ENCODE measurements at places on chromosomes 3 and 15.

GRCh38 chr15:36707884-36708435 lies 128.5 kb downstream of the CDIN1 start:
- DNase-seq: no peak

GRCh38 chr15:99445272-99445850 lies 120.4 kb upstream of the MEF2A start:
- no peak for DNase-seq

DNA sequence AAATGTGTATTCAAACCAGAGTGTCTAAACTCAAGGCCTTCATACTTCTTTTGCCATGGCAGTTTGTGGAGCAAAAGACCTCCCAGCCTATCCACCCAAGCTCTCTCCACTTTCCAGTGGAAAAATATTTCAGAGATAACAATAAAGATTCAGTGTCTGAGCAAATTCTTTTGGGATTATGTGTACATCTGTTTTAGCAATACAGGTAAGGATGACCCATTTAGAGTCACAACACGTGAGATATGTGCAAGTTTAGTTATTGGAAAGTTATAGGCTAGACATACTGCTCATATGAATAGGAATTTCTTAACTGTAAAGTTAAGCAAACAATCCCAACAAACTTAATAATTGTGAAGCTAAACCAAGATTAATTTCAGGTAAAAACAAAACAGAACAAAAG lies 174.5 kb upstream of the LRIG1 start:
- no peak for DNase-seq

GRCh38 chr3:148379763-148380382 lies 317.8 kb upstream of the AGTR1 start:
- no peak for DNase-seq

DNA sequence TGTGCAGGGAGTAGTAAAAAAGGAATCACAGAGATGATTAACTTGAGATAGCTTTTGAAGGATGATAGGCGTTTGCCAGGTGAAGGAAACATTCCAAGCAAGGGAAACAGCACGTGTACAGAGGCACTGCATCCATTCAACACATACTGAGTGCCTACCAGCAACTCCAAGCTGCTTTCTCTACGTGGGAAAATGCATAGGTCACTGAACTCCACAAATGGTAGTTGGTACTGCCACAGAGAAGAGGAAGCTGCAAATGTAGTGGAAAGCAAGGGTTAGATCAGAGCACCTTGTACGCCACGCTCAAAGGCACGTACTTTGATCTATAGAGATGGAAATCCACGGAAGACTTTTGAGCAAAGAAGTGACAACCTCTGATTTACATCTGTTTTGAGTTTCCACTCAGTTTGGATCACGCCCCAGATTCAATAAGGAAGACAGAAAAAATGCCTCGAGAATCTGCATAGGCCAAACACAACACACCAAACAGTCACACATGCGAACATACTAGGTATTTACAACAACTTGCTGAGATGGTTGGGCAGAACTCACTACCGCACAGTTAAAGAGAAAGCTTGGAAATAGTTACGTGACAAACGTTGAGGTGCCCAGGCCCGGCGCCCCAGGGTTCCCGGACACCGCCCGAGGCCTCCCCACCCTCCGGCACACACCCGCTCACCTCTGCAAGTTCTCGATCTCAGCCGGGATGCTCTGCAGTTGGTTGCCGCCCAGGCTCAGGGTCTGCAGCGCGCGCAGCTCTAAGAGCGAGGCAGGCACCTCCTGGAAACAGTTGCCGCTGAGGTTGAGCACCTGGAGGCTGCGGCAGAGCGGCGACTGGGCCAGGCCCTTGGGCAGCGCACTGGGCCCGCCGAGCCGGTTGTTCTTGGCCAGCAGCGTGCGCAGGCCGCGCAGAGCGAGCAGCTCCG lies 826 bp downstream of the LRRC58 start:
- peak; percentile 61 for DNase-seq

DNA sequence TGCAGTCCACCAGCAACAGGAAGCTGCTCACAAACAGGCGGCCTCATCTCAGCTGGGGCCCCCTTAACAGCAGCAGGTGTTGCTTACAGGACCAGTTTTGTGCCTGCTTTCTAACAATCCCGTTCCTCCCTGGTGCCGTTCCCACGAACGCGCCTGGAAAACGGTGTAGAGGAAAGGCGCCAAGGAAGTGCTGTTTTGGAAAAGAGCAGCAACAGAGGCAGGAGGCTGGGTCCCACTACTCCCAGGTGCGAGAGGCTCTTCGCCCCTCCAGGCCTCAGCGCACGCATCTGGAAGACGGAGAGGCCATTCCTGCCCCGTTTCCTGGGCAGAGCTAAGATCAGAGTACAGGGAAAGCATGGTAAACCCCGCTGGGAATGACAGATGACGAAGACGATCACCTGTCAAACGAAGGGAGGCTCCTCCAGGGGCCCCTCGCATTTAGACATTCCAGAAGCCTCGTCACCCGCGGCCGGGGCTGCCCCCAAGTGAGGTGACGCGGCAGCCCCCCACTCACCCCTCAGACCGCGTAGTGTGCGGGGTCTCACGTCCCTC lies 603 bp downstream of the SCAPER start:
- DNase-seq: no peak

DNA sequence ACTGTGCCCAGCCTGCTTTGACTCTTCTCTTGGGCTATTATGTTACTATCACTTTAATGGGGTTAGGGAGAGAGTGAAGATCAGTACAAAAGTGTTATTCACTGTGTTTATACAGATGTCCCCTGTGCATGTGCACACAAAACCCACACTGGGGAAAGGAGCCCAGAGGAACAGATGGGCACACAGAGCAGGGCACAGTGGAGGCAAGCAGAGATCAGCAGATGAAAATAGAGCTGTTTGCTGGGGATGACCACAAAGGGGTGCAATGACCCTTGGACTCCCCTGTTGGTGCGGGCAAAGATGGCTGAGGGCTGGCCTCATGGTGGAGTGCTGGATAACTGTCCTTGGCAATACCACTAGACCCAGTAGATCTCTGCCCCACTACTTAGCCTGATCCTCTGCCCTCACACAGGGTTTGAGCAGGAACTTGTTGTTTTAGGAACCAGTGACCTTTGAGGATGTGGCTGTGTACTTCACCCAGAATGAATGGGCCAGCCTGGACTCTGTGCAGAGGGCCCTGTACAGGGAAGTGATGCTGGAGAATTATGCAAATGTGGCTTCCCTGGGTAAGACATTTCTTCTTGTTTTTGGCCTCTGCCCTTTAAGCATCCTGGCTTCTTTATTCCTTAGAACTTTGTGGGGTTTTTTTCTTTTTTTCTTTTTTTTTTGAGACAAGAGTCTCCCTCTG lies 5.3 kb downstream of the ZNF620 start:
- DNase-seq: no peak

DNA sequence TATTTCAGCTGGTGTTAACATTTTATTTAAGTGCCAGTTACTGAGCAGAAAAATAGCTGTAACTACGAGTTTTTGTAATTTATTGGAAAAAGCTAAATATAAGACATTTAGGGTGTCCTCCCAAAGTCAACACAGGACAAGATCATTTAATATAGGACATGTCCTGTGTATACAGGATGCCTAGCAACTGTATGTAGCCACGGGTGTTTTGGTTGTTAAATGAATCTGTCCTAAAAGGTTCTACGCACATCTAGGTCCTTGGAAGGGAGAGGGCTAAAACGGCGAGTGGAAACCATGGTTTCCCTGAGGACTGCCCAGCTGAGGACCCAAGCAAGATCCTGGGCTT lies 565 bp upstream of the ZNF621 start:
- no peak for DNase-seq

DNA sequence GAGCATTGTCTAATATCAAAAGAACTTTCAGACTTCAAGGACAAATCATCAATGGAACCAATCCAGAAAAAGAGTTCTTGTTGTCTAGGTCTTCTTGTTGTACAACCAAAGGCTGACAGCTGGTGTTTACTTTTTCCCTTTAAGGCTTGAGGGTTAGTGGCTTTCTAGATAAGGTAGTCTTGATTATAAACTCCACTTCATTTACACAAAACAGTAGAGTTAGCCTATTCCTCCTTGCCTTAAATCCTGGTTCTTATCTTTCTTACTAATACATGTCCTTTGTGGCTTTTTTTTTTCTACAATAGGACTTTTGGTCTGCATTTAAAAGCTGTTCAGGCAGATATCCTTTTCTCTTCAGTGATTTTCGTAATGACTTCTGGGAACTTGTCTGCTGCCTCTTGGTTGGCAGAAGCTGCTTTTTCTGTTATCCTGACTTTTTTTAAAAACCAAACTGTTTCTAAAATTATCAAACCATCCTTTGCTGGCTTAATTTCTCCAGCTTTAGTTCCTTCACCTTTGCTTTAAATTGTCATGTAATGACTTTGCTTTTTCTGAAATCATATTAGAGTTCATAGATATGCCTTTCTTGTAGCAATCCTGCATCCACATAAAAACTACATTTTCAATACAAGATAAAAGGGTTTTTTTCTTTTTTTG lies 44.8 kb downstream of the STRIT1 start:
- DNase-seq: no peak

DNA sequence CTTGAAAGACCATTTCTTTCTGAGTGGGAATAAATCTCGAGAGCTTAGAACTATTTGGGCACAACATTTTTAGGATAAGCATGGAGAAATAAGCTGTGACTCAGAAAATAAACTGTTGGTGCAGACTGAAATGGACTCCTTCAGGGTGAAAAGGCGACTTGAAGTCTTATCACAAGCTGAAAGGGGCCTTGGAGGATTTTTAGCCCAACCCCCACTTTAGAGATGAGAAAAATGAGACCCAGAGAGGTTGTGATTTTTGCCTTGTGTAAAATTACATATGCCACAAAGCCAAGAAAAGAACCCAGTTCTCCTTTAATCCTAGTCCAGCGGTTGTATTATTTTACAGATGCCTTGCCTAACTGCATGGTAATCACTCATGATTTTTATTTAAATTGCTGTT lies 1.5 kb downstream of the ATP1B3 start:
- no peak for DNase-seq

- peak; percentile 34 for DNase-seq
Measured at GRCh38 chr3:149808209-149808829, 4.7 kb upstream of the RNF13 start.

GRCh38 chr3:196868297-196868661 lies 559 bp downstream of the SENP5 start:
- no peak for DNase-seq

DNA sequence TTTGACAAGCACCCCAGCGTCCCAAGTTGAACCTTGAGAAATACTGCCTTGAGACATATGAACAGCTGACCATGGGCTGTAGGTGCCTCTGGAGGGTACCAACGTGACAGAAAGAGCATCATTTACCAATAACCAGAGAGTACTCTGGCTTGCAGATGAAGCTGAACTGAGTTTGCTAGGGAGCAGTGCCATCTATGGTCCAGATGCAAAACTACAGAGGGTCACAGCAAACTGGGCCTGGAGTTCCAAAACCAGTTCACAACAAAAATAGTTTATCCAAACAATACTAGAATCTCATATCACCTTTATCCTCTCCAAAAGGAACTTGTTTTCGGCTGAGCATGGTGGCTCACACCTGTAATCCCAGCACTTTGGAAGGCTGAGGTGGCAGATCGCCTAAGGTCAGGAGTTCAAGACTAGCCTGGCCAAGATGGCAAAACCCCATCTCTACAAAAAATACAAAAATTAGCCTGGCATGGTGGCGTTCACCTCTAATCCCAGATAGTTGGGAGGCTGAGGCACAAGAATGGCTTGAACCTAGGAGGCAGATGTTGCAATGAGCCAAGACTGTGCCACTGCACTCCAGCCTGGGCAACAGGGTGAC lies 69.3 kb downstream of the CHAC1 start:
- no peak for DNase-seq
